ENCODE measurements at places on chromosomes 2 and 18. TPM values are rescaled to one million over a fixed set of nuclear protein-coding genes. Genes with fewer than 3 reads are reported as not detected.

GRCh38 chr2:223944166-223944702 is 901 bp downstream of the WDFY1 start:
- no peaks in the 10 kb centered on the region for H3K36me3 ChIP-seq
- peaks cover 44% of the 10 kb centered on the region for H3K4me1 ChIP-seq
- peak overlapping the region; percentile 88 for H3K4me3 ChIP-seq
- no peaks in the 10 kb centered on the region for H3K27me3 ChIP-seq
- DNase-seq = peak; percentile 40

DNA sequence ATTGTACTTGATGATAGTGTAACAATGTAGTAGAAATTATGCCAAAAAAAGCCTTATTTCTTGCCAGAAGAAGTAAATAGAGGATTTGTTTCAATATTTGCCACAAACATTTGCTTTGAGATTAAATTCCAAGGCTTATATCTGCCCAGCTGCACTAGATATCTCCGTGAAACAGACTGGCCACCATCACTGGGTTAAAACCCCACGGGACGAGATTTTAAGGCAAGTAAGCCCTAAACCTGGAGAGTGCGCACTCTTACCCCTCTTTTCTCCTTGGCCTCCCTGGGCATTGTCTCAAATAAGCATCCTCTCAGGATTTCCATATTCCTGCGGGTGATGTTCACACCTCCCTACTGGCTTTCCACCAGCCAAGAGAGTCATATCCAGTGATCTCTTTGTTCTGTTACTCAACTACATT is 334.4 kb downstream of the AGPS start:
- no peaks in the 10 kb centered on the region for H3K36me3 ChIP-seq
- no peak overlapping the region for H3K27ac ChIP-seq
- no peak overlapping the region for H3K4me3 ChIP-seq
- peaks cover 7% of the 10 kb centered on the region for H3K4me1 ChIP-seq

- H3K4me1 ChIP-seq = no peaks in the 10 kb centered on the region
- no peaks in the 10 kb centered on the region for H3K27me3 ChIP-seq
- DNase-seq = no peak
- H3K4me3 ChIP-seq = no peak overlapping the region
- H3K36me3 ChIP-seq = no peaks in the 10 kb centered on the region
These were observed 16.7 kb upstream of the EDAR start for GRCh38 chr2:109005686-109006204.

DNA sequence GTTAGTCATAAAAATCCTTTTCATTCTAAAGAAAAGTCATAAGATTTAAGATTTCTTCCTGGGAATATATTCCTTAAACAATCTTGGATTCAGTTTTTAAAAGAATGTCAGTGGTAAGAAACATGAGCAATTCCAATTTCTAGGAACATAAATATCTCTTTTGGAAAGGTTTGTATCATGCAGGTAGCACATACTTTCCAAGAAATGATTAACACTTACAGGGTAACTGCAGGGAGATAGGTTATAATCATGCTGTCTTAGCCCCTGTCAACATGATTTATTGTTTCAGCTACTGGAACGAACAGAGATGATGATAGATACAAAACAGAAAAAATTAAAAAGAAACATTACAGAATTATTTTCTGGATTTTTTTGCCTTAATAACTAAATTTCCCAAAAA is 1537.7 kb downstream of the LRP1B start:
- H3K27me3 ChIP-seq = no peaks in the 10 kb centered on the region
- H3K4me3 ChIP-seq = no peak overlapping the region
- no peaks in the 10 kb centered on the region for H3K36me3 ChIP-seq
- no peaks in the 10 kb centered on the region for H3K4me1 ChIP-seq
- no peak for DNase-seq
- H3K27ac ChIP-seq = no peak overlapping the region

DNA sequence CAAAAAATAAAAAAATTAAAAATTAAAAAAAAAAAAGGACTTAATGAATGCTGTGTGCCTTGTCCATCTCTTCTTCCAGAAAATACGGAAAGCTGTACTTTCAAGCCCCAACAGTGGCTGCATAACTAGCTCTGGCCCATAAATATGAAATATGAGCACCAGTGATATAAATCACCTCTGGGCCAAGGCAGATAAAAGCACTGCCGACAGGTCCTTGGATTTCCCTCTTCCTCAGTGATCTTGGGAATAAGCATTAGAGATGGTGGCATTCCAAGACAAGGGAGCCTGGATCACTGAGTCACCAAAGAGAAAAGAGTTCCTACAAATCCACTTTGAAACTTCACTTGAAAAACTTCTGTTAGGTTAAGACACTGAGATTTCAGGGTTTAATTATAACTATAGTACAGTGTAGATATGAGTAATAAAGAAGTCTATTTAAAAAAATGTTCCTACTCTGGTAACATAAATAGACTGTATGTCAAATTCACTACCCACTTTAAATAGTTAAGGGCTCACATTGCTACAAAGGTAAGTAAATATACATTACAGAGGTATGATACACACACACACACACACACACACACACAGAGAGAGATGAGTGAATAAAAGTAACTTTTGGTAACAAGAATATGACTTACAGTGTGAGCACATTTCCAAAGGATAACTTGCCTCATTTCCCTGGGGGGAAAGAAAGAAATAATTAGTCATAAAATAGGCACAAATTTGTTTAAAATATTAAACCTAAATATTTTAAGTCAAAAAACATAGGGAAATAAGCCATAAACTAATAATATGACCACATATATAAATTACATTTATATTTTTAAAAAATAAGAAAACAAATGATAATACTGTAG is 35.6 kb downstream of the PPP3R1 start:
- H3K27me3 ChIP-seq = no peaks in the 10 kb centered on the region
- no peak overlapping the region for H3K27ac ChIP-seq
- no peak for DNase-seq

- H3K4me3 ChIP-seq = no peak overlapping the region
- H3K27me3 ChIP-seq = no peaks in the 10 kb centered on the region
- no peak overlapping the region for H3K27ac ChIP-seq
- no peaks in the 10 kb centered on the region for H3K36me3 ChIP-seq
- no peak for DNase-seq
These were observed 13.5 kb upstream of the COLEC12 start for GRCh38 chr18:513826-514530.

DNA sequence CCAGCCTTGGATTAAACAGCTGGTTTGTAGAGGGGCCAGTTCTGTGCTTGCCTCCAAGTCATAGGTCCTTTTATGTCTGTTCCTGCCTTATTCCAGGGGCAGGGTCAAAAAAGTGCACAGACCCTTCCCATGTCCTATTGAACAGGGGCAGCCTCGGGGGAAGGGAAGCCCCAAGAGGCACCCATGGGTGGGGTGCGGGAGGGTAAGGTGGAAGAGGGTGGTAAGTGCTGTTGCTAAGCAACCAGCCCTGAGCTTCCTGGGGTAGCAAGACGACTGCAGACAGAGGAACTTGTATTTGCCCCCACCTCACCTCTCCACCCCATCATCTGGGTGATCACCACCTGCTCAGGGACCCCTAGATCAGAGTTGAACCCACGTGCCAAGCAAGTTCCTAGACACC is 7.7 kb downstream of the DNMT3A start:
- H3K36me3 ChIP-seq = no peaks in the 10 kb centered on the region
- no peak overlapping the region for H3K27ac ChIP-seq
- peaks cover 1% of the 10 kb centered on the region for H3K4me1 ChIP-seq
- no peak for DNase-seq
- H3K27me3 ChIP-seq = no peaks in the 10 kb centered on the region
- H3K4me3 ChIP-seq = no peak overlapping the region

EML6 gene
- 1.5 TPM for total RNA-seq

ZCCHC2 gene
- 44.1 TPM for total RNA-seq

GMCL1 gene
- total RNA-seq = 18.7 TPM

ESPNL gene
- total RNA-seq = not detected

RTKN gene
- 26.7 TPM for total RNA-seq

CPO gene
- total RNA-seq = not detected

ZNF396 gene
- total RNA-seq = 1.8 TPM
